ENCODE measurements at places on chromosomes 1 and 21. TPM values are rescaled to one million over a fixed set of nuclear protein-coding genes. Genes with fewer than 3 reads are reported as not detected.

DNA sequence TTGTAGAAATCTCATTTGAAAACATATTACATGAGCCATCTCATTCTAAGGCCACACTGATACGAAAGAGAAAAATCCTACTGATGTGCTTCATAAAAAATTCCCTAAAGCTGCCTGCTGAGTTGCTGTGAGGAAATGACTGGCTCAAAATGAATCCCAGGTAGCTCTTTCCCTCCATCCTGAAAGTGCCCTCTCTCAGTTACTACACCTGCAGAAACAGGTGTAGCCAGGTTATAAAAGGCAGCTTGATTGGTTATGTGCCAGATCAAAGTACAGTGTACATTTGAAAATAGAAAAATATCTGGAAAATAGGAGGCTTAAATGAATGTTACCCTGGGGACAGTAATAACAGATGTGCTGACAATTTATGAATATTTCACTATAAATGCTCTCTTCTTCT is 833.4 kb upstream of the ADGRL4 start:
- no peaks in the 10 kb centered on the region for H3K27me3 ChIP-seq
- no peaks in the 10 kb centered on the region for H3K4me1 ChIP-seq
- no peaks in the 10 kb centered on the region for H3K36me3 ChIP-seq
- no peak for DNase-seq
- H3K27ac ChIP-seq = no peak overlapping the region

Gene SHE
- total RNA-seq = 21.3 TPM

- no peaks in the 10 kb centered on the region for H3K27me3 ChIP-seq
- no peak overlapping the region for H3K4me3 ChIP-seq
- H3K4me1 ChIP-seq = no peaks in the 10 kb centered on the region
- no peak for DNase-seq
Measured at GRCh38 chr1:68723791-68724190, 226.9 kb upstream of the DEPDC1 start.

DNA sequence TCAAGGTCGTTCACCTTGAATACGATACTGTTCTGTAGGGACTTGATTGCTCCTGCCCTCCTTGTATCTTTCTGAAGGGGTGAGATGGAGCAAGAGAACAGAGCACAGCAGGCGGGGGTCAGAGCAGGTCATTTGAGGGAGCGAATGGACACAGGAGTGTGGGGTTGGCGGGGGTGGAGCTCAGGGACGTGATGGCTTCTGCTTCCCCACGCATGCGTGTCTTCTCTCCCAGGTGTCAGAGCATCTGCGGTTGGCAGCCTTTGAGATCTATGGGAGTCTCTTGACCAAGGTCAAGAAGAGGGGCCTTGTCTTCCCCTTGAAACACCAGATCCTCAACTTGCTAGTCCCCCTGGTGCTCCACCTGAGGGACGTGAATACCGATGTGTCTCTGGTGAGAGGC is 63.9 kb downstream of the INAVA start:
- no peak overlapping the region for H3K4me3 ChIP-seq
- no peaks in the 10 kb centered on the region for H3K4me1 ChIP-seq
- no peaks in the 10 kb centered on the region for H3K36me3 ChIP-seq
- no peaks in the 10 kb centered on the region for H3K27me3 ChIP-seq
- no peak for DNase-seq

GRCh38 chr1:12276225-12276624 is 46.4 kb downstream of the VPS13D start:
- no peaks in the 10 kb centered on the region for H3K27me3 ChIP-seq
- no peak overlapping the region for H3K4me3 ChIP-seq
- peaks cover 9% of the 10 kb centered on the region for H3K36me3 ChIP-seq

Gene TRIM58
- 0.32 TPM for total RNA-seq

DNA sequence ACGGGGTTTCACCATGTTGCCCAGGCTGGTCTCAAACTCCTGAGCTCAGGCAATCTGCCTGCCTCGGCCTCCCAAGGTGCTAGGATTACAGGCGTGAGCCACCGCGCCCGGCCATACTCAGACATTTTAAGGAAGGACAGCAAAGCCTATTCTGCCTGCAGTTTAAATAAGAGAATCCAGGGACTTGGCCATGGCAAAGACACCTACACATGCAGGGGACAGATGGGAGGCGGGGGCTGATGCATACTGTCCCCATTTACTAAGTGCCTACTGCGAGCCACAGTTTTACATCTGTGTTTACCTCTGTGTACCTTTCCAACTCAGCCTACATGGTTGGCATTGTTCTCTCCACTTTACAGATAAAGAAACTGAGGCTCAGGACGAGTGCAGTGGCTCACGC is 25.4 kb downstream of the LDLRAD2 start:
- no peaks in the 10 kb centered on the region for H3K4me1 ChIP-seq
- no peak for DNase-seq
- no peak overlapping the region for H3K27ac ChIP-seq
- no peaks in the 10 kb centered on the region for H3K27me3 ChIP-seq
- H3K36me3 ChIP-seq = peaks cover 20% of the 10 kb centered on the region

GRCh38 chr1:161021970-161022353 is 1.0 kb upstream of the F11R start:
- H3K4me3 ChIP-seq = peak overlapping the region; percentile 84
- no peak for DNase-seq
- H3K4me1 ChIP-seq = no peaks in the 10 kb centered on the region

Gene CZIB
- total RNA-seq = 69.8 TPM

- no peaks in the 10 kb centered on the region for H3K36me3 ChIP-seq
- no peaks in the 10 kb centered on the region for H3K4me1 ChIP-seq
Measured at GRCh38 chr1:225972344-225973152, 26.6 kb downstream of the SDE2 start.

DNA sequence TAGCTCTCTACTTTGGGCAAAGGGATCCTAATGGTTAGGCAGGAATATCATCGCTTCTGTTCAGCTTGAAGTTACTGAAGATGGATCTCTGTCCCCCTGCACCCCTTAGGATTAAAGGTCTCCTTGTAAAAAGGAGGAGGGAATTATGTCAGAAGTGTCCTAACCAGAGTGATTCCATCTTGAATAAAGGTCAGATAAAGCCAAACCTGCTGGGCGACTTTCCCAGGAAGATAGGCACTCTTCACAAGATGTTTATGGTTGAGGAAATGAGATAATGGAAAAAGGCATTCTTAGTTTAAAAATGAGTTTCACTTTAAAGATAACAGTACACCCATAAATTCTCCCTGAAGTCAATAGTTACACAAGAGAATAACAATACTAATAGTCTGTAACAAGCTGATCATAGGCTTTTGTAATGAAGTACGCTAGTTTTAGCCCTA is 1.7 kb upstream of the NENF start:
- DNase-seq = no peak
- H3K36me3 ChIP-seq = no peaks in the 10 kb centered on the region
- no peaks in the 10 kb centered on the region for H3K27me3 ChIP-seq
- no peak overlapping the region for H3K27ac ChIP-seq

DNA sequence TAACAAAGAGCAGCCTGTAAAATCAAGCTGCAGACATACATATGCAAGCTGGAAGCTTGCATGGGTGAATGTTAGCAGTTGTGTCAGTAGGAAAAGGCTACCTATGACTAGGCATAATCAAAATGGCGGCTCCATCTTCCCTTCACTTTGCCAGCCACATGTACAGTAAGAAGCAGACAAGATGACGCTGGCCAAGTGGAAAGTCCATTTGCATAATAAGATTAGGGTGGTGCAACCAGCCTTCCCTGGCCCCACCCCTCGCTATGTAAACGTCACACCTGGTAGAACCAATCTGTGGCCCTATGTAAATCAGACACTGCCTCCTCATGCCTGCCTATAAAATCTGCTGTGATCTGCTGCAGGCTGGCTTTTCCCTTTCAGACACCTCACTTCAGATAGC is 171.9 kb upstream of the USP25 start:
- no peak overlapping the region for H3K27ac ChIP-seq
- no peaks in the 10 kb centered on the region for H3K27me3 ChIP-seq
- H3K36me3 ChIP-seq = no peaks in the 10 kb centered on the region
- H3K4me3 ChIP-seq = no peak overlapping the region
- DNase-seq = no peak

DNA sequence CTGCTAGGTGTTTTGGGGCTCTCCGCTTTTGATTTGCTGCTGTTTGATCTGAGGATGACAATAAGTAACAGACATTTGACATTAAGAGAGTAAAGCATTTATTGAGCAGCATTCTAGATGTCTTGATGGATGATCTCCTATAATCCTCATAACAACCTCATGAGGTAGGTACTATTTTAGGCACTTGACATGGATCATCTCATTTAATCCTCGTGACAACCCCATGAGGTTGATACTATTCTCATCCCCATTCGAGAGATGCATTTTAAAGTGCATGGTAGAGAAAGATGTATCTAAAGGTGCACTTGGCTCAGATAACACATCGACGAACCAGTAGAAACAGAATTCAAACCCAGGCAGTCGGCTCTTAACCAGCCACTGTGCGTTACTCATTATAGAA is 26.6 kb downstream of the TCEA3 start:
- no peak overlapping the region for H3K27ac ChIP-seq
- H3K36me3 ChIP-seq = no peaks in the 10 kb centered on the region
- no peak overlapping the region for H3K4me3 ChIP-seq
- peaks cover 5% of the 10 kb centered on the region for H3K4me1 ChIP-seq
- H3K27me3 ChIP-seq = no peaks in the 10 kb centered on the region

DNA sequence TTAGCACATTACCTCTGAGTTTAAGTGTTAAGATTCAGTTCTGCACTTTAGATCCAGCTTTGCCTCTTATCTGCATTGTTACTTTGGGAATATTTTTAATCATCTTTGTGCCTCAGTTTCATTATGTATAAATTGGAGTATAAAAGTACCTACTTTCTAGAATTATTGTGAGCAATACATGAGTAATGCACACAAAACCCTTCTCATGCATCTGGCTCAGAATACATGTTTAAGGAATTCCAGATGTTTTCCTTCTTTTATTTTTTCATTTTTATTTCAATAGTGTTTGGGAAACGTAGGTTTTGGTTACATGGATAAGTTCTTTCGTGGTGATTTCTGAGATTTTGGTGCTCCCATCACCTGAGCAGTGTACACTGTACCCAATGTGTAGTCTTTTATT is 14.2 kb downstream of the C8A start:
- H3K27me3 ChIP-seq = no peaks in the 10 kb centered on the region
- no peaks in the 10 kb centered on the region for H3K36me3 ChIP-seq
- no peak for DNase-seq

GRCh38 chr1:30250338-30250983 is 472.9 kb downstream of the MATN1 start:
- peaks cover 15% of the 10 kb centered on the region for H3K27me3 ChIP-seq
- H3K36me3 ChIP-seq = no peaks in the 10 kb centered on the region
- H3K27ac ChIP-seq = no peak overlapping the region
- no peaks in the 10 kb centered on the region for H3K4me1 ChIP-seq

DNA sequence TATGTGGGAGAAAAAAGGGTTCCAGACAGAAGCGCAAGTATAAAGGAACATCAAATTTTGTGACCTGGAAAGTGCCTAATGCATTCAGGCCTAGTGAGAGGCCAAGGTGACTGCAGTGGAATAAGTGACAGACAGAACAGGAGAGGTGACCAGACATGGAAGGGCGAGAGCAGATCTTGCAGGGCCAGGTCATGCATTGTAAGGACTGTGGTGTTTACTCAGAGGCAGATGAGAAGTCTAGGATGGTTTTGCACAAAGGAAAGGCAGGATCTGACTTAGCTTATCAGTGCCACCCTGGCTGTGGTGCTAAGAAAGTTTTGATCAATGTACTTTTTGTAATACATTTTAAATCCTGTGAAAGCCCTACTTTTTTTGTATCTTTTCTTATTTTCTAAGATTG is 34.1 kb upstream of the AHCYL1 start:
- H3K4me3 ChIP-seq = no peak overlapping the region
- no peaks in the 10 kb centered on the region for H3K36me3 ChIP-seq
- DNase-seq = no peak
- no peak overlapping the region for H3K27ac ChIP-seq
- no peaks in the 10 kb centered on the region for H3K27me3 ChIP-seq

DNA sequence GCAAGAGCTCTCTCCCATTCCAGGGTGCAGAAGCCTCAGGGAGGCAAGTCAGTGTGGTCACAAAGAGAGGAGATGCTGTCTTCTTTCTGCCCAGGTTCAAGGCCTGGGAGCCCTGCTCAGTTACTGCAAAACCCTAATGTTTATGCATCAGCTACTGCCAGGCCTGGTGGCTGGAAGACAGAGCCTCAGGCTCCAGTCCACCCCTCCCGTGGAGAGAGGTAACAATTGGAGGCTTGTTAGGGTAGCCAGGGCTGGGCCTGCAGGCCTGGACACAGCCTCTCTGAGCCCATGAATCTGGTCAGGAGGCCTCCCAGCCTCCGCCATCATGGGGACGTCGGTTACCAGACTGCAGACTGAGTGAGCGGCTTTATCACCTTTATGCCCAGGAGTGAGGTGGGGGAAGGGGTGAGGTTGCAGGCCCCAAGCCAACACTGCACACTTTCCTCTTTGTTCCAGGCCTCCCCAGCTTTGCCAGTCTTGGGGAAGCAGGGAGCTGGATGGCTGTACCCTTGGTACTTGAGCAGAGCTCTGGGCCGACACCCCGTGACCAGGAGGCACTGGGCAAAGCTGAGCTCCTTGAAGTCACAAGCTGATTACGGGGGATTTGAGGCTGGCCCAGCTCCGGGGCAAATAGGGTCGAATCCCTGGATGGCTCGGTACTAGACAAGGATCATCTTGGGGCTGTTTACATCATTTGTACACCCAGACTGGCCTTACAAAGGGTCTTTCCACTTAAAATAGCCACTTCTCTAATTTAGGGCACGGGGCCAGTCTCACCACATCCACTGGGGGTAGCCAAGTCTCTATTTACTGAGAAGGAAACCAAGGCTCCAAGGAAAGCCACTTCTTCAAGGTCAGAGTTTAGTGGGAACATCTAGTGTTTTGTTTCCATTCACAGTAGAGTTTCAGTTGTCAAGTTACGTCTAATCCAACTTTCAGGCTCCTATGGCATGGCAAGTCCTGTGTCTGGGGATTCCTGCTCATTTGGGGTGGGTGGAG is 5.2 kb downstream of the SLC2A1 start:
- H3K4me3 ChIP-seq = no peak overlapping the region
- DNase-seq = no peak
- no peaks in the 10 kb centered on the region for H3K27me3 ChIP-seq
- peak overlapping the region; percentile 82 for H3K27ac ChIP-seq
- H3K4me1 ChIP-seq = peaks cover 3% of the 10 kb centered on the region

DNA sequence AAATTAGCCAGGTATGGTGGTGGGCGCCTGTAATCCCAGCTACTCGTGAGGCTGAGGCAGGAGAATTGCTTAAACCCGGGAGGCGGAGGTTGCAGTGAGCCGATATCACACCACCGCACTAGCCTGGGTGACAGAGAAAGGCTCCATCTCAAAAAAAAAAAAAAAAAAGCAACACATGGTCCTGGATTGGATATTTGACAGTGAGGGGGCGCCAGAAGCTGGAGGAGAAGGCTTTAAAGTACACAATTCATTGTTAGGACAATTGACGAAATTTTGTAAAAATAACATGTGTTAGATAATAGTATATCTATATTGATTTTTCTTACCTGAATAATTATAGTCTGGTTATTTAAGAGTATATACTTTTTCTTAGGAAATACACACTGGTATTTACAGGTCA is 50.2 kb upstream of the USP25 start:
- no peaks in the 10 kb centered on the region for H3K27me3 ChIP-seq
- no peak overlapping the region for H3K27ac ChIP-seq
- H3K36me3 ChIP-seq = no peaks in the 10 kb centered on the region

DNA sequence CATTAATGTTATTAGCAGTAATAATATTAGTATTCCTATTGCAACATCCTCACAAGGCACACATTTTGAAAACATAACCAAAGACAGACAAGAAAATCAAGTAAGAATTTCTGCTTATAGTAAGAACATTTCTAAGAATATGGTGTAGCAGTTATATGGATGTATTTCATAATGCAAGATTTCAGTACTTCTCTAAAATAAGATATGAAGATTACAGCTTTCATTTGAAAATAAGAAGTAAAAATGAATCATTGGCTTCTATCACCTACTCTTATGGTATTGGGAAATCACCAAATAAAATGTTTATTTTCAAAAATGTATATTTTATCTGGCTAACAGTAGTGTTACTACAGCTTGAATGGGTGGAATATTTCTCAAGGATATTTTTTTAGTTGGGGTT is 103.8 kb upstream of the USP25 start:
- no peak overlapping the region for H3K4me3 ChIP-seq
- no peak overlapping the region for H3K27ac ChIP-seq
- H3K27me3 ChIP-seq = no peaks in the 10 kb centered on the region
- no peaks in the 10 kb centered on the region for H3K36me3 ChIP-seq
- H3K4me1 ChIP-seq = no peaks in the 10 kb centered on the region
